NCI-H1105 treated with DMSO at 0.1 percent for 48 hours (cell line): ENCODE measurements at places on chromosomes 7 and 10.

DNA sequence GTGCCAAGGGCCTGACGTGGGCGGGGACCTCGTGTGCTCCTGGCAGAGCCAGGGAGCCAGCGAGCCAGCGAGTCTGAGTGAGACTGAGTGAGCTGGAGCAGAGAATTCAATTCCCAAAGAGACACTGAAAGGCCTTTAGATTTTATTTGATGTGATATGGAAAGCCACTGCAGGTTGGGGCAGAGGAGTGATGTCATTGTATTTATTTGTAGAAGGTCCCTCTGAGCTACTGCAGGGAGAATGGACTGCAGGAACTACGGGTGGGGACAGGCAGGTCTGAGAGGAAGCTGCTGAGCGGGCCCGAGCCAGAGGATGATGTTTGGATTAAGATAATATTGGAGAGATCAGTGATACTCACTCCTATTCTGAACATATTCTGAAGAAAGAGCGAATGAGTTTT, 445.8 kb upstream of the ANKRD30A start:
- no peak for DNase-seq

DNA sequence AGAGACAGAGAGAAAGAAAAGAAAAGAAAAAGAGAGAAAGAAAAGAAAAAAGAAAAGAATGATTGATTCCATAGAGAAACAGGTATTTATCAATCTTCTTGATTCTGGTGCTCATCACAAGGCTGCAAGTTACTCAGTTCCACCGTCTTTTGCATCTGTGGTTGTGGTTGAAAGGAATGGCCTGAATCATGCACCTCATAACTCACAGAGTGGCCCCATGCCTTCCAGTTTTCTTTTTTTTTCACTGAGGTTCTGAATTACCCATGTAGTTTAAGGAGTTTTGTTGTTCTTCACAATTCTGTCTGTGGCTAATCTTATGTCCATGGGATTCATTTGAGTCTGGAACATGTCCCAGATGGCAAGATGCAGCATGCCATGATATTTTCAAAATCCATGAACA, 156.0 kb downstream of the ZNF33B start:
- no peak for DNase-seq

- DNase-seq, result no peak
Measured at GRCh38 chr10:111522551-111522950, 445.7 kb downstream of the ADRA2A start.

- DNase-seq, result no peak
Measured at GRCh38 chr7:1922870-1923236, 252.8 kb downstream of the ELFN1 start.

DNA sequence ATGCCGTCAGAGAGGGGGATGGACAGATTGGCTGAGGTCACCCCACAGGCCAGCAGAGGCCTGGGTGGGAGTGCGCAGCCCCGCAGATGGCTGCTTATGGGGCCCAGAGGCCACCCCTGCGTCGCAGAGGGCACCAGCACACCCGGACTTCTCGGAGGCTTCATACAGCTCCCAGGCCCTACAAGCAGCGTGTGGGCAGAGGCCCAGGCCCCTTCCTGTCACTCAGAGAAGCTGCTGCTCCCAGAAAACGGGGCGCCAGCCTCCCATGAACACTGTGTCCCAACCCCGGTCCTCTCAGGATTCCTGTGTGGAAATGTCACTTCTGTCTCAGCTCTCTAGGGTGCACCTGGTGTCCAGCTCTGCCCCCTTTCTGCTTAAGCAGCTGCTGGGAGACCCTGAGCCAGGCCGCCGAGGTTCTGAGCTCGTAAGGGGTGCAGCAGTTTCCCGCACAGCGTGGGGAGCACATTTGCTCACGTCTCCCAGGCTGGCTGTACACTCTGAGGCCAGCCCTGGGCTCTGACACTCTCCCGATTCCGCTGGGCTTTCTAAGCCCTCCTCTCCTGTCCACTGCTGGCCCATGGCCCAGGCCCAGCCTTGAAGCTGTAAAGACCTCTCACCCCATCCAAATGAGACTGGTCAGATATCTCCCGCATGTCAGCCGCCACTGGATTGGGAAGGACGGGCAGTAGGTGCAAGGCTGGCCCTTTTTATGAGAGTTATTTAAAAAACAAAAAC, 6.8 kb downstream of the GPR146 start:
- DNase-seq, result no peak

DNA sequence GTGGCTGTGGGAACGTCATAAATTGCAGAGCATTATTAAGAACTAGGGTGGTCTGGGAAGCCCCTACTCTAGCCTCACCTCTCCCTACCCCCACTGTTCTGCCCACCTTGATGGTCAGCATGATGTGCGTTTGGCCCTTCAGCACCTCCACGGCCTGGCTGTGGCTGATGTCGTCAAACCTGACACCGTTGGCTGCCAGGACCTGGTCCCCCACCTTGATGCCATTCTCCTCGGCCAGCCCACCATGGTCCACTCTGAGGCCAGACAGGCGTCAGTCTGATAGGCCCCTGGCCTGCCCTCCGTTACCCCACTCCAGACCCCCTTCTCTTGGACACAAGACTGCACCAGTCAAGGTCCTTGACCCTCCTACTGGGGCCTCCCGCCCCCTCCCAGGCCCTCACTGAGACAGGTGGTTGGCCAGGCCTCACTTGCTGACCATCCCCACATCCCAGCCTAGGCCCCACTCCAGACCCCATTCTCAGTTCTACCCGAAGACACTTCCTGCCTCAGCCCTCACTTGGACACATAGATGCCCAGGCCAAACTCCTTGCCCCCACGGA, 9.2 kb downstream of the PDZD7 start:
- DNase-seq, result no peak

DNA sequence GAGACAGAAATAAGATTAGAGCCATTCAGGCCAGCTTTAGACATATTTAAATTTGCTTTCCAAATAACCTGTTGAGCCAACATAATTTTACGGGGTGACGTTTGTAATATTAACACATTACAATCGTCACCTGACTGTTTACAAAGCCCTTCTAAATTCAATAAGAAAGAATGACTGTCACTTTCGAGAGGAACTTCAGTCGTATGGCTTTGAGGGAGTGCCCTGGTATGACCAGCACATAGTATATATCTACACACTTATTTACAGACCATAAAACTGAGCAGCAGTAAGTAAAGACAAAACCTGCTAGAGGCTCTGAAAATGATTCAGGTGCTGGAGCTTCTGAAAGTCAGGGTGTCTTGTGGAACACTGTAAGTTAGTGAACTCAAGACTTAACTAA, 62.4 kb downstream of the BLNK start:
- no peak for DNase-seq

DNA sequence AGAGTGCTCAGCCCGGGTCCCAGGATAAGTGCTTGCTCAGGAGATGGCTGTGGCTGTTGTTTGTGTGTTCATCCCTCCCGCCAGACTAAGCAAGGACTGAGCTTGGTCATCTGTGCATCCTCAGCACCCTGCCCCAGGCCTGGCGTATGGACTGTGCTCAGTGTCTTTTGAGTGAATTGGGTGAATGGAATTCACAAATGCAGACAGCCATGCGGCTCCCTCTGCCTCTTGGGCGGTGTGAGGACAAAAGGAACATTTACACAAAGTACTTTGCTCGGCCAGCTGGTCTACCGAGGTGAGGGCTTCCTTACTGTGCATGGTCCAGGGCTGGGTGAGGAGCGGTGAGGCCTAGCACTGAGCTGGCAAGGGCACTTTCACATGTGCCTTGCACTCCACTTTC, 120.2 kb downstream of the CDH23 start:
- DNase-seq, result no peak

DNA sequence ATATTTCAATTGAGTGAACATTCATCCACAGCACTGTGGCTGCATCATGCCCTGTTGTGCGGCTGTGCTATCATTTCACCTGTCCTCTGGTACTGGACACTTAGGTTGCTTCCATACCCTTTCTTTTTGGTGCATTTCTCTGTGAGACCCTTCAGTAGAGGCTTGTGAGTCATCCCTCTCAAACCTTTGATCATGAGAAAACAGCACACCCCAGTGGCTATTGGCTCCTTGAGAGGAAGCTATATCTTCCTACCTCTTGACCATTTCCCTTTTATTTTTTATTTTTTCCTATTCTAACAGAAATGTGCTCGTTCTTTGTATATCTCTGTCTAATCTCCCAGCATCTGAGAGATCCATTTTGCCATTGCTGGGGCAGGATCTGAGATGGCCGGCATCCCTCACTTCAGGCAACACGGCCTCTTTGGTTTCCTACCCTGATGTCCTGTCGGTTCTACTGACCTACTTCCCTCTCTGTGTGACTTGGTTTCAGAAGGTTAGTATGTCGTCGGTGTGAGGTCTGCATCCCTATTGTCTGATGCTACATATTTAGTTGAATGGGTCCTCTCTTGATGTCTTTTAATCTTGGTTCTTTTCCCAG, 23.8 kb upstream of the PIK3AP1 start:
- no peak for DNase-seq

- no peak for DNase-seq
Measured at GRCh38 chr7:123811056-123811455, 33.9 kb upstream of the HYAL4 start.

- DNase-seq, result no peak
Measured at GRCh38 chr10:61456095-61456789, 3.1 kb upstream of the TMEM26 start.

DNA sequence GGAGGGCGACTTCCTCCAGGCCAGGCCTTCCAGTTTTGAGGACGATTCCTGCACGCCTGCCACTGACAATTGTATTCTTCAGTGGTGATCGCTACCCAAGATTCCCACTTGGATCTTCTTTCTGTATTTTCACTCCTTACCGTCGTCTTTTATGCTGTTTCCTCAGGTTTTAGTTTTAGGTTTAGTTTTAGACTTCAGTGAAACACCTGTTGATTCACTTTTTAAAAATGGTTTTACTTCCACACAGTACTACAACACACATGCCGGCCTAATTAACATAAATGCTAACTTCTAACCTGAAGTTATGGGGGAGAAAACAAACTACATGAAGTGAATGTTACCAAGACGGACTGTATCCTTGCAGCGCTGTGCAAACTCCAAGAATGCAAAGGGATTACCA, 530.6 kb upstream of the MGMT start:
- no peak for DNase-seq

- DNase-seq, result peak; percentile 64
Measured at GRCh38 chr7:31014826-31015225, 37.3 kb upstream of the ADCYAP1R1 start.

GRCh38 chr7:24152356-24152755, 131.6 kb upstream of the NPY start:
- no peak for DNase-seq

GRCh38 chr7:116530107-116530820, 5.4 kb downstream of the CAV1 start:
- DNase-seq, result no peak

GRCh38 chr7:39429421-39429820, 136.8 kb upstream of the YAE1 start:
- no peak for DNase-seq

- DNase-seq, result no peak
Measured at GRCh38 chr7:3107228-3107763, 63.6 kb upstream of the CARD11 start.

DNA sequence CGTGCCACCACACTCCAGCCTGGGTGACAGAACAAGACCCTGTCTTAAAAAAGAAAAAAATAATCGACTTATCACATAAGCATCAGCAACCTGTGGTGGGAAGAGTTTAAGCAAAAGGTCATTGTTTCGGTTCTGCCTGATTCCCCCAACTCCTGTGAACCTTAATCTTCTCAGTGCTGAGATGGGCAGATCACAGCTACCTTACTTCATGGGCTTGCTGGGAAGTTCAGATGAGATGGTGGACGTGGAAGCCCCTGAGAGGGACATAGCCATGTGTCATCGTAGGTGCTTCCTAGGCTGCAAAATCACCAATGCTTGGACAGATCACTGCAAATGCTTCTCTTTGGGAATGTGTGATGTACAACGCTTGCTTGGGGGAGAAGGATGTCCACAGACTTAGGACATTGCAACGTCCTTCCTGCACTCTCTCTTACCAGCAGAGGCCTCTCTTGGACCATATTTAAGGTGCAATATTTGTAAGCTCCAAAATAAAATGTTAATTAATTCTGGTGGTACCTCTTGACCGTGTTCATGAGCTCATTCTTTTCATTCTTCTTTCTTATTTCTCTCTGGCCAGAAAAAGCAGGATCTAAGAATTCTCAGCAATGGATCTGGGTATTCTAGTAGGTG, 8.6 kb downstream of the GJD4 start:
- DNase-seq, result no peak

- DNase-seq, result no peak
Measured at GRCh38 chr10:72930276-72930675, 24.3 kb downstream of the PLA2G12B start.
